ENCODE measurements at places on chromosomes 5 and 9.

- DNase-seq, result no peak
These were observed 155.9 kb downstream of the FGF18 start for GRCh38 chr5:171575386-171575785.

DNA sequence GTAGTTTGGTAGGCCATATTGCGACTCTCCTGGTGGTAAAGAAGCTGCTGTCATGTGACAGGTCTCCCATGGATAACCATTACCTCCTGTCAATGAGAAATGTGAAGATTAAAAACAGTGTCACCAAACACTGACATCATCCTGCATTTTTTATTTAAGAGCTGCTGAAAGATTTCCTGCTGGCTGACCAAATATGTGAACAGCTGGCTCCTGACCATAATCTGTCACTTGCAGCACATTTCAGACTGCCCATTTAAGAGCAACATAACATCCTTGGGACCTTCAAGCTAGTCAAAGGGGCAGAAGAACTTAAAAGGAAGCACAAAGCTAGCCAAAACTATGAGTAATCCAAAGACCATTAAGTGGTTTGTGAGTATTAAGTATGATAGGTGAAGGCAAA is 288.0 kb downstream of the IZUMO3 start:
- no peak for DNase-seq

DNA sequence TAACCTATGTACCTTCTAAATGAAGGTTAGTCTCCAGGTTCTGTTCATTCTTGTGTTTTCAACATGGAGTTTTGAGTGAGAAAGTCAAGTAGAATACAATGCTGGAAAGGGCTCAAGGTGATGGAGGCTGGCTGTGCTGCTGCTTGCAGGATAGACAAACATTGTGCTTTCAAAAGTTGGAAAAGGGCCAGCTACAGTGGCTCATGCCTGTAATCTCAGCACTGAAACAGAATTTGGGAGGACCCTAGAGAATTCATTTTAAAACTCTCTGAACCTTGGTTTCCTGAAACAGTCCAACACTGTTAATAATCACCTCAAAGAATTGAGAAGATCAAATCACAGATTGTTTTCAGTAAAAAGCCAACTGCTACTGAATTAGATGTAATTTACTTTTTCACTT is 15.4 kb upstream of the IARS1 start:
- DNase-seq, result no peak

GRCh38 chr9:107175041-107175440 is 108.0 kb upstream of the RAD23B start:
- no peak for DNase-seq

- no peak for DNase-seq
These were observed 379.4 kb downstream of the PRR16 start for GRCh38 chr5:120843390-120843980.

DNA sequence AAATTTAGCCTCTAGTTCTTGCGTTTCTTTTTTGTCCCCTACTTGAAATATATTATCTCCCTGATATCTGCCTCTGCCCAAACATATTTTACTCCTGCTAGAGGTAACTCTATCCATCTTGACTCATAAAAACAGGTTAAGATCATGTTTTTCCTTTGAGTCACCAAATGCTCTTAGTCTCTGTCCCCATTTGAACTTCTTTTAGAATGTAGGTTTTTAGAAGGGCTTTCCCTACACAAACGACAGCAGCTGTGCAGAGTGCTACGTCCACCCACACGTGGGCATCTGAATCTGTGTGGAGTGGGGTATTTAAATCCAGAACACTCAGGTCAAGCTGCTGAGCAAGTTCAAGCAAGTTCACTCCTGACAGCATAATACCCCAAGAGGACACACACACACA is 2.2 kb downstream of the HSD17B3 start:
- DNase-seq, result no peak

GRCh38 chr9:81052846-81053245 is 636.5 kb downstream of the TLE1 start:
- no peak for DNase-seq

DNA sequence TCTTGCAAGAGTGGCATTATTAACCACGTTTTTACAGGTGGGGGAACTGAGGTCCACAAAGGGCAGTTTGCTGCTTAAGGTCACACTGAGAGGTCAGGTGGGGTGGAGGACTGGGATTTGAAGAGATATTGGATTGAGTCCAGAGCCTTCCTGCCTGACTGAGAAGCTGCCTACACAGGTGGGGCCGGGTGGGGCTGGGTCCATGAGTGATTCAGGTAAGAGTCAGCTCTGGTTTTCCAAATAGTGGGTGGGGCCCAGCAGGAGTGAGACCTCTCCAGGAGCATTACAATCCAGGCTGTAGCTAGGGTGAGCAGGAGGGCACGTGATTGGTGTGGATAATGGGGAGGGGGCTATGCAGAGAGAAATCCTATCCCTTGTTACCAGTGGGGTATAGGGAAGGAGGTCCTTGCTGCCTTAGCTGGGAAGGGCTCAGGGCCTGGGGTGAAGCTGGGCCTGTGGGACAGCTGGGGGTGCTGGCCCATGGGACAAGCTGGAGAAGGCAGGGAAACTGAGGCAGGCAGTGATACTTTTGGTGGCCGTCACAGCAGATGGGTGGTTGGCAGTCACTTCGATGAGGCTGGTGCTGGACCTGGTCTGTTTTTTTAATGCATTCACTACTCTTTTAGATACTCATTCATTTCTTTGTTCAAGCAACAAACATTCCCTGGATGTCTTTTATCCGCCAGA is 2.9 kb upstream of the PTGS1 start:
- DNase-seq, result no peak

- no peak for DNase-seq
These were observed 109.0 kb downstream of the NTRK2 start for GRCh38 chr9:84778570-84778969.

GRCh38 chr5:156686796-156687195 is 163.3 kb upstream of the PPP1R2B start:
- DNase-seq, result no peak

GRCh38 chr5:141040771-141041426 is 10.3 kb upstream of the PCDHB1 start:
- DNase-seq, result peak; percentile 93

DNA sequence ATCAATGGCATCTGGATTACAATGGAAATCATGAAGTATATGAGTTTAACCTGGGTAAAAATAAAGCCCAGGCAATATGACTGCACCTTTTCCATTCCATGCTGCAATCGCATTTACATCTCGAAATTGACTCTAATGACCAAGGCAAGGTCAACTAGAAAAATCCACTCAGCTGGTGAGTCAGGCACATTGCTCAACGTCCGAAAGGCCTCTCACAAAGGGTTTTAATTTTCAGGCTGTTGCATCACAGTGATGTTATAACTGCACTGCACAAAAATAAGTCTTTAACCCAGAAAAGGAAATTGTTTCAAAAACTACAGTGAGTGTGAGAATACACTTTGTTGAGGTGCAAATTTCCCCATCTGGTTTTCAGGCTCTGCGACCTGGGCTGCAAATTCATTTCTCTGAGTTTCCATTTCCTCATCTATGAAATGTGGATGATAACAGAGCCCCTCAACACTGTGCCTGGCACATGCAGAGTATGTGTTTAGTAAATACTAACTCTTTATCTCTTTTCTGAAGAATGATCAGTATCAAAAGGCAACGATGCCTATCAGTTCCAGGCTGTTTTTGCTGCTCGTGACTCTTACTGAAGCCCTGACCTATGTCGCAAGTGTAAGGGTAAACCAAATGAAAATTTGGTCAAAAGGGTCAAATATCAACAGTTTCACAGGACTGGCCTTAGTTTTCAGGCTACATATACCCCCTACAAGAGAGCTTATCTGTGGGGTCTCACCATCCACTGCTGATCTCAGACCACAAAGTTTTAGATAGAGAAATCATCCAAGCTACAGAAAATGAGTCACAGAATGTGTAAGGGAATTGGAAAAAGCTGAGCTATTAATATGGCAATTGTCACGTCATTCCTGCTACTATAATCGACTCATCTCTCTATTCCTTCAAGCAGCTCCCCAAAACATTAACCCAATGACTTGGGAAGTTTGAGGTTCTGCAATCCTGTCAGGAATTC is 4.1 kb downstream of the NFIL3 start:
- DNase-seq, result peak; percentile 92

- DNase-seq, result no peak
These were observed 24.7 kb upstream of the MTAP start for GRCh38 chr9:21777701-21778100.

DNA sequence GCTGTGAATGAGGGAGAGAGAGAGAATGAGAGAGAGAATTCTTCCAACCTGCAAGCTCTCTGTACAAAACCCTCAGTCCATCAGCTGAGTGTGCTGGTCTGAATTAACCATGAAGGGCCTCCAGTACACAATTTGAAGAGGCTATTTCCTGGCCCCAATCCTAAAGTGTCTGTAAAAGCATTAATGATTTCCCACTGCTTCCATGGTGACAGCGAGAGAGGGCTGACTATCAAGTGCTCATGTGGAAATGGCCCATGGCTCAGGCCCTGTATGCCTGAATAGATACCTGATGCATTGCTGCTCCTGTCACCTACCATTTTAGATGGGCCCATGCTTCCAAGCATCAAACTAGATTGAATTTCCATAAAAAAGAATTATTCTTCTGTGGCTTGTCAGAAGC is 592.4 kb downstream of the KIF4B start:
- no peak for DNase-seq

DNA sequence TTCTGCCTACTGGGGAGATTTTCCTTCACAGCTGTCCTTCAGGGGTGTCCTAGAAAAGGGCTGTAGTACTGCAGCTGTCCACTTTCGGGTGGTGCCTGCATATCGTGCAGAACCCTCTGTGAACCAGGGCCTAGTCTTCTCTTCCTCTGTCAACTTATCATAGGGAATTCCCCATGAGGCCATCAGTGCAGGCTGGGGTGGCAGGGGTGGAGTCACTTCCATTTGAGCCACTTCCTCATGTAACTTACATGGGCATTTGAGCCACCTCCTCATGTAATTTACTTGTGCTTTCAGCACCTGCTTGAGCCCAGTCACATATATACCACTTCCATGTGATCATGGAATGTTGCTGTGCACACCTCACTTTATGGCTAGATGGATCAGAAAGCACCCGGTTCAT is 742.0 kb upstream of the RGMB start:
- no peak for DNase-seq

DNA sequence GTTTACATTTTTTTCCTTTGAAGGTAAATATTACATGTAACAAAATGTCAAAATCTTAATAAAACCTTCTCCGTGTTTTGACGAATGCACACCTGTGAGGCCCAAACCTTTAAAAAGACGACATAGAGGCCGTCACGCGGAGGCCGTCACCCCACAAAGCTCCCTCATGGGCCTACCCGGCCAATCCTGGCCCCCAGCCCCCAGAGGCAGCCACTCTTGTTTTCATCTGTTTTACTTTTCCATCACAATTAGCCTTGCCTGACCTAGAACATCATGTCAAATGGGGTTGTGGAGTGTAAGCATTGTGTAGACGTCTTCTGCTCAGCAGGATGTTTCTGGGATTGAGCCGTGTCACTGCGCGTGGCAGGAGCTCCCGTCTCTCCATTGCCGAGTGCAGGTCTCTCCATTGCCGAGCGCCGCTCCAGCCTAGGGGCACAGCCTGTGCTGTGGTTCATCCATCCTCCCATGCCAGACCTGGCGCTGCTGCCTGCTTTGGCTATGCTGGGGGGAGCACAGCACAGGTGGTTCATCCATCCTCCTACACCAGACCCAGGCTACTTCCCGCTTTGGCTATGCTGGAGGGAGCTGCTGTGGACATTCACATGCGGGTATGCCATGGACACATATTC is 52.2 kb upstream of the IRX4 start:
- DNase-seq, result no peak

- no peak for DNase-seq
These were observed 34.4 kb downstream of the SARDH start for GRCh38 chr9:133703591-133704399.

- no peak for DNase-seq
These were observed 15.7 kb downstream of the SQSTM1 start for GRCh38 chr5:179836225-179837019.

DNA sequence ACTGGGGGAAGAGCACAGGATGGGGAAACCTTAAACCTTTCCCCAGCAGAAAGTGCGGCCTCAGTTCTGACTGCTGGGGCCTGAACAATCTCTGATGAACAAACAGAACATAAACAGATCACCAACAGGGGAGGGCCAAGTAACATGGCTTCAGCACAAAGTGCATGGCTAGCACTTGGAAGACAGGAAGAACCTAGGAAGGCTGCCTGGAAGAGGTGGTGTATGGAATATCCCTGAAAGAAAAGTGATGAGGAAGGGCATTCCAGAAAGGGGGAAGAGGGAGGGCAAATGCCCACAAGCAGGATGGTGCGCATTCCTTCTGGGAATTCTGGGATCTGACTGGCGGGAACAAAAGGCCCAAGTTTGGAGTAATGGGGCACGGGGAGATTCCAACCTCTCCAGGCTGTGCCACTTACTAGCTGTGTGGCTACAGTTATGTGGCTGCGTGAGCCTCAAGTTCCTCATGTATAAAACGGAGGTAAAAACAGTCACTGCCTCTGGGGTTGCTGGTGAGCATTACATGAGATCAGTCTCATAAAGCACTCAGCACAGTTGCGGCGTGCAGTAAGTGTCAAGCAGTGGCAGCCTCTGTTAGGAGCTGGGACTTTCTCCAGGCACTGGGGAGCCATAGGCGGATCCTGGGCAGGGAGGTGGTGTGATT is 1.6 kb downstream of the PDGFRB start:
- no peak for DNase-seq

GRCh38 chr5:155137683-155138082 is 124.1 kb downstream of the KIF4B start:
- no peak for DNase-seq

DNA sequence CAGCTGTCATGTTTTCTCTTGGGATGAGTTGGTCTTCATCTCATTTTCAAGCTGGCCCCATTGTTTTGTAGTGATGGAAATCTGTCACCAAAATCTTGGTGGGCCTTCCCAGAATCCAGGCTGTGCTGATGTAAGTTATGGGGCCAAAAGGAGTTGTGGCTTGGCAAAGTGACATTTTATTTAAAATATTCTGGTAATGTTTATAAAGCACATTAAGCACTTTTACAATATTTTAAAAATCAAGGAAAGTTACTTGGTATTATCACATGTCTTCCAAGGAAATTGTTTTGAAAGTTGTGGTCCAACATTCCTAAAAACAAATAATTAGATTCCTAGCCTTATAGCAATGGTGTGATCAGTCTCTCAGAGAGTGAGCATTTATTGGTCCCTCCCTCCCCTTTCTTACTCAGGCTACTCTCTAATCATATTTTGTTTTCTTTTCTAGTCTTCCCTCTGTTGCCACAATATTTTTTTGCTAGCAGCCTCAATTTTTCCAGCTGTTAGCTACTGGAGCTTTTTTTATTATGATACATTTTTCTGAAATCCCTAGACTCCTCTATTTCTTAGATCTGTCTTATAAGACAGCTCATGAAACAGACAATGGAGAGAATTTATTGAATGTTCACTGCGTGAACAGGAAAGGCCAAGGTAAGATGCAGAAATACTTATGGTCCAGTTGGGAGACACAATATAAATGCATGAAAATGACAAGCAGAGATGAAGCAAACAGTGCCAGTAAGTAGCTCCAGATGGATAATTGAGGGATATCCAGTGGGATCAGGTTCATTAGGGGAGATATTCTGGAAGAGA is 408.1 kb upstream of the ZNF608 start:
- DNase-seq, result no peak

- no peak for DNase-seq
These were observed 145.3 kb upstream of the RASEF start for GRCh38 chr9:83208065-83208850.

- DNase-seq, result no peak
These were observed 171.0 kb downstream of the ARRDC3 start for GRCh38 chr5:91211997-91212713.

Measured in Panc1 (cell line).